ENCODE measurements at places on chromosomes 7 and 10.

DNA sequence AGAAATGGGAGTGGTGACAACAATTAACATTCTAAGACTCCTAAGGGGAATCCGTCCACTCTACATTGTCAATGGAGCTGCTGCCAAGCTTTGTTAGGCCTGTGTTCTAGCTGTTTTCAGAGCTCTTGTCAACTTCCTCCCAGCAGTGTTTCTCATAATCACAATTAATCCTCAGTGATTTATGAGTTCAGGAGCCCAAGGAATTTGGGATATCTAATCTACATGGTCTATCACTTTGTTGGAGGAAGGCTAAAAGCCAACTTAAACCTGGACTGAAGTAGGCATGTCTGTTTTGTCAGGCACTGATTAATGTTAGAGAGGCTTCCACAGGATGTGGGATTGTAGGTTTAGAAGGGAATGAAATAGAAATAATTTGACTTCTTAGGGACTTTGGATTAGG lies 10.2 kb upstream of the OR2F2 start:
- DNase-seq = no peak

- DNase-seq = no peak
These were observed 567 bp downstream of the KCNH2 start for GRCh38 chr7:150977382-150978125.

- DNase-seq = no peak
These were observed 112.5 kb upstream of the UNC5B start for GRCh38 chr10:71099731-71100361.

- DNase-seq = peak; percentile 23
These were observed 16.3 kb upstream of the GATA3 start for GRCh38 chr10:8037941-8038894.

- peak; percentile 31 for DNase-seq
These were observed 42.2 kb downstream of the BMPR1A start for GRCh38 chr10:86798611-86799010.

GRCh38 chr10:60374836-60375235 lies 14.8 kb downstream of the ANK3 start:
- no peak for DNase-seq

DNA sequence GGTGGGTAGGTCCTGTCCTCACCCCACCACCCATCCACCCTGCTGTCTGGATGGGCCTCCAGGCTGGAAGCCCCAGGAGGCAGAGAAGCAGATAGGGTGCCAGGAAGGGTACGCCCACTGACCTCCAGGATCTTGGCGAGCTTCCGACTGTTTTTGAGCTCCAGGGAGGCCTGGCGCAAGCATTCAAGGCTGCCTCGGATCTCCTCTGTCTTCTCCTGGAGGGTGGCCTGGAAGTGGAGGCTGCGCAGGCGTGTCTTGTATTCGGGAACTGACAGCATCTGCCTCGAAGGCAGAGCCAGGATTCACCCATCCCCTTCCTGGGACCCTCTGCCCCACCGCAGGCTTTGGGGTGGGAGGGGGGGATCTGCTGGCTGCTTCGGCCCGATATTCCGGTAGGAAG lies 48.4 kb downstream of the GRID2IP start:
- no peak for DNase-seq

DNA sequence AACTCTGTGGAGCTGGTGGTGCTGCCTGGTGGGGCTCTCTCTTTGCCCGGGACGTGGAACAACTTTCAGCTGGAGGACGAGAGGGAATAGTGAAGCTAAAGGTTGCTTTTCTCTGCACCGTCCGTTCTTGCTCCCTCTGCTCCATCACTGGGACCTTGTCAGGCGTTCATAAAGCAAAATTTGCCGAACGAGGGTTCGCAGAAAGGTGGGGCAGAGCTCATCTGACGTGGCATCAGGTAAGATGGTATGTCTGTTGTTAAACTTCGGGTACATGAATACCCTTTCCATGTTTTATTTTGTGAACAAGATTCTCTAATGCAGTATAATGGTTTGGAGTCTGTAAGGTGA lies 416 bp downstream of the BBS9 start:
- no peak for DNase-seq

Measured in CD4-positive, alpha-beta T cell treated with Interferon alpha-2 for 1 hour (primary cell).